Frontal cortex (tissue), 4 donors: ENCODE measurements at places on chromosomes 4 and X. TPM values are rescaled to one million over a fixed set of nuclear protein-coding genes. Genes with fewer than 3 reads are reported as not detected.

SPANXC gene
- not detected for total RNA-seq

PRR32 gene
- not detected for total RNA-seq

RNF150 gene
- 28.5 TPM for total RNA-seq

FDCSP gene
- total RNA-seq, result not detected

DUSP9 gene
- total RNA-seq, result 2.9 TPM

GLOD5 gene
- total RNA-seq, result not detected

S100P gene
- total RNA-seq, result 0.41 TPM

SOWAHD gene
- 0.82 TPM for total RNA-seq

H2BW2 gene
- not detected for total RNA-seq

GUF1 gene
- 34.2 TPM for total RNA-seq

GATA1 gene
- total RNA-seq, result under 0.01 TPM

ARHGEF6 gene
- 8.6 TPM for total RNA-seq

TLR6 gene
- 1.2 TPM for total RNA-seq

VCX3B gene
- total RNA-seq, result not detected

ATP1B4 gene
- total RNA-seq, result not detected

RAB41 gene
- total RNA-seq, result not detected

NEIL3 gene
- total RNA-seq, result 7.3 TPM

SMIM10 gene
- 0.41 TPM for total RNA-seq

FREM3 gene
- under 0.01 TPM for total RNA-seq

NPY2R gene
- total RNA-seq, result 12.6 TPM

ABLIM2 gene
- total RNA-seq, result 9.4 TPM

KLB gene
- under 0.01 TPM for total RNA-seq

MUC7 gene
- total RNA-seq, result not detected

ANK2 gene
- total RNA-seq, result 477 TPM

CENPVL2 gene
- 3.3 TPM for total RNA-seq

SH3BGRL gene
- 88.0 TPM for total RNA-seq

TRMT2B gene
- 7.7 TPM for total RNA-seq

GAGE2A gene
- total RNA-seq, result not detected
